ENCODE measurements at places on chromosomes 2 and 18.
A peak's percentile ranks its signal among the peaks of the same experiment; 100 is the strongest.

- DNase-seq, result peak; percentile 55
Observed at GRCh38 chr2:144524118-144525009, 4.4 kb upstream of the ZEB2 start.

GRCh38 chr2:165141601-165142354, 62.1 kb downstream of the SCN3A start:
- peak; percentile 7 for DNase-seq

- DNase-seq, result no peak
Observed at GRCh38 chr18:47846431-47846830, 84.0 kb downstream of the SMAD2 start.

DNA sequence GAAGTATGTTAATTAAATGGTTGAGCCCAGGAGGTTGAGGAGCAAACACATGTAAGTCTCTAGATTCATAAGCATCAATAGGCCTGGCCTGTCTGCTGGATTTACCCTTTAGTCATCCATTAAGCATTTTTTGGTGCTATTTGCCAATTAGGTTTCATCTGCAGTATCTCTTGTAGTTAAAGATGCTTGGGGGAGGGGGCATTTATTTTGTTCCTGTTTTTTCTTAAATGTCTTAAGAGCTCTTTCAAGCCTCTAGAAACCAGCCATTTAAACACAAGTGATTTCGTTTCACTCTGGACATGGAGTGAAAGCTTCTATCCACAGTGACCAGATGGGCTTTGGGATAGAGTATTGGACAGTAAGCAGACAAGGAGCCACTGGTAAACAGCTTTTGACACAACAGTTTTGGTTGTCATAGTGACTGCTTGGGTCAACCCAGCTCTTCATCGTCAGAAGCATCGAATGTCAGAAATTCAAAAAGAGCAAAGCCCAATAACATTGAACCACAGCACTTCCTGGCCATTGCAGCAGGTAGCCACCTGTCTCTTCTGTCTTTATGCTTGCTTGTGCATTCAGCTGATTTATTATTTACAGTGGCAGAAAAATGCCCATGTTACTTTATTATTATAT, 4.9 kb downstream of the QPCT start:
- peak; percentile 28 for DNase-seq

DNA sequence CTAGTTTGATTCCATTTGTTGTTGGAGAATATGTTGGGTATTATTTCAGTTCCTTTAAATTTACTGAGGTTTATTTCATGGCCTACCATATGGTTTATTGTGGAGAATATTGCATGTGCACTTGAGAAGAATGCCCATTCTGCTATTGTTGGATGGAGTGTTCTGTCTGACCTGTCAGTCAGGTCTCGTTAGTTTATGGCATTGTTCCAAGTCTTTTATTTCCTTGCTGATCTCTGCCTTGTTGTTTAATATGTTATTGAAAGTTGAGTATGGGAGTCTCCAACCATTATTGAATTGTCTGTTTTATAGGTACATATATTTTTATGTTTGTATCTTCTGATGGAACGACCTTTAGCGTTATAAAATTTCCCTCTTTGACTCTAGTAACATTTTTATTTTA, 86.3 kb downstream of the PTPN4 start:
- DNase-seq, result no peak

DNA sequence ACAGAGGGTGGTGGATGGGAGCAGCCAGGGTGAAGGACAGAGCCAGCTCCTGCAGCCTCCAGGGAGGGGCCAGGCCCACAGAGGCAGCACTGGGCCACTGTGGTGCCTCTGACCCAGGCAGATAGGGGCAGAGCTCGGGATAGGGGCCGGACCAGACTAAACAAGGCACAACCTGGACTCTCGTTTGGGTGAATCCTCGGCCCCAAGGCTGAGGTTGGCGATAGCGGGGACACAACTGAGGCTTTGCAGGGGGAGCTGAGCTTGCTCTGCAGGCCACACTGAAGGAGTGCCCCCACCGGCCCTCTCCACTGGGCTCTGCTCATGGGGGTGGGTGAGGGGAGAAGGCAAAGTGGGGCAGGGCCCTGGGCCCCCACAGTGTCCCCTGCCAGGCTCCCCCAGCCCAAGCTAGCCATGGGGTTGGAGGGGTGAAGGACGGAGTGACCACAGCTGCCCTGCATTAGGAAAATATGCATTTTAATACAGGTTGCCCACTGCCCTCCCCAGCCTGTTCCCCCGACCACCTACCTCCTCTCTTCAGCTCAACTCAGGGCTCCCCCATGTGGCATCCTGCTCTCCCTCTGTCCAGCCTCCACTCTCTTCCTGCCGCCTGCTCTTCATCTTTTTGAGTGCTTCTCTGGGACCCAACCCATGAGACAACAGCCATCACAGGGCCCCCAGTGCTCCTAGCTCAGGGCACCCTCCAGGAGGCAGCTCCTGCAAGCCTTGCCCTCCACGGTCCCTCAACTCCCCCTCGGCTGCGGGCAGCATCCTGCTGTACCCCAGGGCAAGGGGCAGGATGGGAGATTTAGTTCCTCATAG, 152.8 kb downstream of the INHBB start:
- no peak for DNase-seq
